ENCODE measurements at places on chromosomes 11 and 22.

GRCh38 chr22:21589396-21589795, 21.9 kb downstream of the UBE2L3 start:
- DNase-seq, result no peak

DNA sequence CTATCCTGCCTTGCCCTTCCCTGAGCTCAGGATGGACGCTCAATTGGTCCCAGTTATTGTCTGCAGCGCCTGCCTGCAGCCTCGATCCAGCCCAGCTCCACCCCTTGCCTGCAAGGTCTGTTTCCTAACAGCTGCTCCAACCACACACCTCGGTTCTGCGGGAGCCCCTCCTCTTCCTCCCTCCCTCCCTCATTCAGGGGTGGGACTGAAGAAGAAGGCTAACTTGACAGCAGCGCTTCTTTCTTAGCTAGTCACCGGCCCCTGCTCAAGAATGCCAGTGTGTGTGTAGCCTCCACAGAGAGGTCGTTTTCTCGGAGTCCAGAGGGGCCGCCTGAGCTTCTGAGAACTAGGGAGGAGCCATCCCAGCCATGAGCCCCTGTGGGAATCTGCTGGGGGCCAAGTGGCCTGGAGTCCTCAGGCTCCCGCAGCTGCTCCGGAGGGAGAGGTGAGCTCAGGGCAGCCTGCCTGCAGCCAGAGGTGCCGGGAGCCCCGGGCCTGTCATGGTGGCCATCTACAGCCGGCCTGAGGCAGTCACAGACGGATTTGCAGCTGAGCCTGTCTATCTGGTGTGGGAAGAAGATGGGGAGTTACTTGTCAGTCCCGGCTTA, 36.1 kb downstream of the LIMK2 start:
- peak; percentile 88 for DNase-seq

DNA sequence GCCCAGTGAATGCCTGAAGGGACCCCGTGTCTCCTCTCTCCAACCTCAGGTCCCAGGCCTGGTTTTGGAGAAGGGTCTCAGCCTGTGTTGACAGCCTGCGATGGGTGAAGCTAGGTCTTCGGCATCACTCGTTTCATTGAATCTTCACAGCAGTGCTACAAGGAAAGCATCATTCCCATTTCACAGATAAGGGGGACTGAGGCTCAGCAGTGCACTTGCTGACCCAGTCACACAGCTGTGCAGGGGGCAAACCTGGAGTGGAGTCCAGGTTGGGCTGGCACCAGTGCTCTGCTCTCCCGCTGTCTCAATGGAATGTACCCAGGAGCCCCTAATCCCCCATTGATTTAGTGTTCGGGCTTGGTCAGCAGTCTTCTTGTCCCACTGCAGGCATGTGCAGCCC, 10.9 kb upstream of the YWHAH start:
- DNase-seq, result no peak

DNA sequence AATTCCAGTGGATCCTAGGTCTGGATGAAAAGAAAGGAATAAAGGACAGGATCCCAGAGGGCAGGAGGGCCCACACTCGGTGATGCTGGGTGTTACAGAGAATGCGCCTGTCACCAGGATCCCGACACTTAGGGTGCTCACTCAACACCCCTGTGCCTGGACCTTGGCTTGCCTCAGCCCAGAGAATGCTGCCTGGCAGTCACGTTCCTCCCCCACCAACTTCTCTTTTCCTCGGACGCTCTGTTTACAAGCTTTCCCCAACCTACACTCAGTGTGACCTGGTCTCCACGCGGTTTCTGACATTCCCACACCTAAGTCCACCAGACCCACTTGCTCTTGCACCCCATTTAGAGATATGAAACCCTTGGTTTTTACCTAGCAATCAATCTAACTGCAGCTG, 38.0 kb upstream of the ETS1 start:
- DNase-seq, result no peak

GRCh38 chr11:124754710-124755109, 2.7 kb upstream of the VSIG2 start:
- peak; percentile 33 for DNase-seq

GRCh38 chr11:59173964-59174663, 2.2 kb downstream of the DTX4 start:
- no peak for DNase-seq

DNA sequence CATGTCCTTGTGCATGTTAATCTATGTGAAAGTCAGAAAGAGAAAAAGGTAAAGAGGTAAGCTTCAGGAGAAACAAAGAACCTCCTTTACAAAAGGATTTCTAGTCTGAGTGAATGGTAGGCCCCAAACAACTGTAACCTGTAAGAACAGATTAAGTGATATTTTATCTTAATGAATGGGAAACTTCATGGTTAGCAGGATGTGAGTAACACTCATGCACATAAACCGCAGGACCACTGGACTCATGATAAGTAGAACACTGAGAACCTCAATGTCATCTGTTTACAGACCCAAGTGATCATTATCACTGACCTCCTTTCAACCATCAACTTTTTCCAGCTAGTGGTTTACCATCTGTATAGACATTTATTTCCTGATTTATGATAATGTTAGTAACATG, 19.9 kb downstream of the OR8G5 start:
- peak; percentile 6 for DNase-seq

- no peak for DNase-seq
Measured at GRCh38 chr11:9838229-9838628, 174.4 kb downstream of the SWAP70 start.

DNA sequence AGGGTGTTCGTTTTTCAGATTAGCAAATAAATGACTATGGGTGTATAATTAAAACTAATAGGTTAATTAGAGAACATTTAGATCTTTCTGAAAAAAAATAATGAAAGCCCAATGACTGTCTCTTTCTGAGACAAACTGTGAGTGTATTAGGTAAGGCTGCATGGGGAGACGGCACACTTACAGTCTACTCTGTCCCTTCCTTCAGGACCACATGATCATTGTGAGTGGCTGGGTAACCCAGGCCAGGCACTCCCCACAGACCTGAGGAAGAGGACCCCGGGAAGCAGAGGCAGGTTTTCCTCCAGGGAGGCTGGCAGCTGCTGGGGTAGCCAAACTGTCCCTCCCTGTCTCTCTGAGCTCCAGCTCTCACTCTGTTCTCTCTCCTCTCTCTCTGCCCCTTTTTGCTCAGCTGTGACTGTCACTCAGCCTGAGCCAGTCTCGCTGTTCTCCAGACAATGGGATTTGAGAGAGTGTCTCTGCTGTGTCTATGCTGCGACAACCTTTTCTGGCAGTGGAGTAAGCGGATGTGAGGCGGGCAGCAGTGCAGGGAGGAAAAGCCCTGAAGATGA, 83.1 kb upstream of the NCAM1 start:
- DNase-seq, result no peak

GRCh38 chr11:100942016-100942415, 187.6 kb downstream of the PGR start:
- DNase-seq, result no peak

GRCh38 chr22:19115628-19116027, 6.6 kb downstream of the DGCR2 start:
- DNase-seq, result no peak

DNA sequence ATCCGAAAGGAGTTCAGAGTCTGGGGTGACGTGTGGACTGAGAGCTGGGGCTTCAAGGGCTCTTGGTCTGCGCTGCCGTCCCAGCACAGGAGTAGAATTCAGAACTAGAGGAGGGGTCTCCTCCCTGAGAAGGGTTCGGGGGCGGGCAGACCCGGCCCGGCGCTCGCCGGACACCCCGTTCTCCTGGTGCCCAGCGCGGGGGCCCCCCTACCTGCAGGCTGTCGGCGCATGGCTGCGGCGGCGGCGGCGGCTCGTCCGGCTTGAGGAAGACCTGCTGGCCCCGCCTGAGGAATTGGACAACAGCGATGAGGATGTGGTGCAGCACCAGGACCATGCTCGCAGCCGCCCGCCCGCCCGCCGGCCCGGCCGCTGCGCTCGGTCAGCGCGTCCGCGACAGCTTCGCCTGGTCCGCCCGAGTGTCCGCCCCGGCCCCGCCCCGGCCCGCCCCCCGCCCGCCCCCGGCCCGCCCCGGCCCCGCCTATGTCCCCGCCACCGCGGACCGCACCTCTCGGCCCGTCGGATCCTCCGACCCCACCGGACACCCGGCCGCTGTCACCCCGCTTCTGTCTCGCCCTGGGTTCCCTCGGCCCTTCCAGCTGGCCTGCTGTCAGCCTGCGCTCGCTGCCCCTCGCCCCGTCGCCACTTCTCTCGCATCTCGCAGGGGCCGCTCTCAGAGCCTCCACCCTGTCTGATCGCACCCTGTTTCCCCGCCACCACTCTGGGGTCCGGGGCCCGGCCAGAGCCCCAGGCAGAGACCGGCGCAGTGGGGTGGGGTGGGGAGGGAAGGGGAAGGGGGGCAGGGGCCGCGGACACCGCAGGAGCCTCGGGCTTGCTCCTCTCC, 32.0 kb downstream of the PDE2A start:
- peak; percentile 79 for DNase-seq

- DNase-seq, result peak; percentile 97
Measured at GRCh38 chr22:38467904-38468442, at the start of gene KDELR3. TSS of gene KDELR3 (plus strand) at chr22:38468096. CDS start at chr22:38468234, 138 bp downstream.

DNA sequence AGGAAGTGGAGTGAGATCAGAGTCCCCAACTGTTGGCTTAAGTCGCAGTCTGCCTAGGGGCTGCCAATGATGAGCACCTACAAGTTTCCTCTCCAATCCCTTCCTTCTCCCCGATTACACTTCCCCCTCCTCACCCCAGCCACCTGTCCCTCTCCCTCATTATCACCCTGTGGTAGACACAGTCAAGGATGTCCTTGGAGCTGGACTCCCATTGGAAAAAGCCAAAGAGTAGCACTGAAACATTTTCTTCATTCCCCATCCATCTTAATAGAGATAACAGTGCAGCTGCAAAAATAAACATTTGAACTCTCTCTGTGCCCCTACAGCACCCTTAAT, 146.2 kb downstream of the DBX1 start:
- DNase-seq, result no peak

GRCh38 chr11:45650166-45651095, 15.0 kb downstream of the CHST1 start:
- no peak for DNase-seq

- peak; percentile 41 for DNase-seq
Measured at GRCh38 chr22:38554281-38554680, 15.7 kb downstream of the DMC1 start.

GRCh38 chr11:65880844-65881421, 1.3 kb downstream of the CTSW start:
- no peak for DNase-seq

- no peak for DNase-seq
Measured at GRCh38 chr11:24748261-24748660, 251.4 kb downstream of the LUZP2 start.

DNA sequence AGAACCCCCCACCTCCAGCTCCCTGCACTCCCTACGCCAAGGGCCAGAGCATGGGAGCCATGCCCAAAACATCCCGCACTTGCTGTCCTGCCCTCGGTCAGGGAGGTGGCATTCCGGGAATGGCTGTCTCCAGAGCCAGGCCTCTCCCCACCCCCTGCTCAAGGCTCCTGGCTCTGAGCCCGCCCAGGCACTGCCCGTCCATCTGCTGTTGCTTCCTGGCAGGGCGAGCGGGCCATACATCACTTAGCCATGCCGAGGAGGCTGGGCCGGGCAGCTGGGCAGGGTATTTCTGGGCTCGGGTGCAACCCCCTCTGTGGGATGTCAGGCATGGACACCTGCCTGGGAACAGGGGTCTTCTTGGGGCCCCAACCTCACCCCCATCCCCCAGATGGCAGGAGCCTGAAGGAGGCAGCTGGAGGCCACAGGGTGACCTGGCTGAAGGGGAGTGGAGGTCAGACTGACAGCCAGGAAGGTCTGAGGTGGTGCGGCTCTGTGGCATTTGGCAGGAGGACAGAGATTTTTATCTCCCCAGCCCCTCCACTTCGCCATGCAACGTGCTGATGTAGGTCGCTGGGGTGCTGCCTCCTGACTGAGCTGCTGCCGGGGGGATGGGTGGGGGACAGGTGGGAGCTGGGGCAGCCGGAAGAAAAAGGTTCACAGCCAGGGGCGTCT, 8.7 kb upstream of the CABP7 start:
- peak; percentile 61 for DNase-seq

DNA sequence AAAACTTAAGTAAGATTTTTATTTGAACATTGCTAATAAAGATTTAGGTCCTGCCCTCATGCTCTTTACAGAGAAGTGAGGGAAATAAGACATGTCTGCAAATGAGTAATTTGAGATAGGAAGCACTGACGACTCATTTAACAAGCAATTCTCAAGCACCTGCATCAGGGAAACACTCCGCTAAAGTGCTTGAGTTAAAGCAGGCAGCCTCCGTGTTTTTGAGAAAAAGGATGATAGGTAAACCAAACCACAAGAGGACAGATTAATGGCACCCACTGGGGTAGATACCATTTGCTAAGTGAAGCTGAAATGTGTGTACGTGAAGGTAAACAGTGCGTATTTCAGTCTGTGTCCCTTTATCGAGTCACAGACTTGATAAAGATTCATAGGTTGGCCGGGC, 184.6 kb upstream of the CARD18 start:
- no peak for DNase-seq

DNA sequence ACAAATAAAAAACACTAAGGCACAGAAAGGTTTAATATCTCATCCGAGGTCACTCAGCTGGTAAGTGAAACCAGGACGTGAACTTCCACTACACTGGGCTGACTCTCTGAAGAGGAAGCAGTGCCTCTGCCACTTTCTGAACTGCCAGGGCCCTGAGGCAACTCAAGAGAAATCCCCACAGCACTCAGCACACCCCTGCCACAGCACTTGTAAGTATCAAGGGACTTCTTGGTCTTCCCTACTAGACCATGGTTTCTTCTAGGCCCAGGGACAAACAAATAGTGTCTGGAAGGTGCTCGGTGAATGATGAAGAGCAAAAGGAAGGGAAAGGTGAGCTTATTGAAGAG, 49.7 kb downstream of the RPL27A start:
- DNase-seq, result no peak

DNA sequence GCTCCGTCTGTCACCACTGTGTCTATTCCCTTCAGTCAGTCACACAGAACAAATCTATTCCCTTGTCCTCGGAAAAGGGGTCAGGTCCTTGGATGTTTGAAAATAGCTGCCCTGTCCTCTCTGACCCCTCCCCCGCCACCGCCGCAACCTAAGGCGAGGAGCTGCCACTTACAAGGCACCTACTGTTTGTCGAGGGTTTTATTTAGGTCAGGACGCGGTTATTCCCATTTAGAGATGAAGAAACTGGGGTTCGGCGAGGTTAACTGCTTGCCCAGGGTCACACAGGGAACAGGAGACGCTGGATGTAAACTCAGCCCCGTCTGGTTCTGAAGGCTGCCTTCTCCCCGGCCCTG, 1468.1 kb downstream of the BRD1 start:
- DNase-seq, result no peak

DNA sequence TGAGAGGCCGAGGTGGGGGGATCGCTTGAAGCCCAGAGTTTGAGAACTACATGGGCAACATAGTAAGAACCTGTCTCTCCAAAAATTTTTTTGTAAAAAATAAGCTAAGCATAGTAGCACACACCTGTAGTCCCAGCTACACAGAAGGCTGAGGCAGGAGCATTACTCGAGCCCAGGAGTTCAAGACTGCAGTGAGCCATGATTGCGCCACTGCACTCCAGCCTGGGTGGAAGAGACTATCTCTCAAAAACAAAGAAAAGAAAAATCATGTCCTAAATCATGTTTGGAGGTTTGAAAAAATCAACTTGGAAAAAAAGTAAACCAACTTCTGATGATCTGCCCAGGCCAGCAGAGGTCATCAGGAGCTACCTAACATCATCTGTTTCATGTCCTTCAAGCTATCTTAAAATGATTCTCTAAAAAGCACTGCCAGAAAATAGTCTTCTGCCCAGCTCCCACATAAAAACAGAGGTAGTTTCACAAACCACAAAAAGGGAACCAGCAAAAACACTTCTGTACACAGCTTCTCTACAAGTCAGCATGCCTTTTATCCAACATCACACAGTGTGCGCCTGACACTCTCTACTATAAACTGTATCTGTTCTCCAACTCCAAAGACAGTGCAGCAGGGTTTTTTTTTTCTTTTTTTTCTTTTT, 165.0 kb downstream of the SOX6 start:
- DNase-seq, result no peak

Measured in AG08396 (cell line).